ENCODE measurements at places on chromosomes 7 and 10. TPM values are rescaled to one million over a fixed set of nuclear protein-coding genes. Genes with fewer than 3 reads are reported as not detected.

DNA sequence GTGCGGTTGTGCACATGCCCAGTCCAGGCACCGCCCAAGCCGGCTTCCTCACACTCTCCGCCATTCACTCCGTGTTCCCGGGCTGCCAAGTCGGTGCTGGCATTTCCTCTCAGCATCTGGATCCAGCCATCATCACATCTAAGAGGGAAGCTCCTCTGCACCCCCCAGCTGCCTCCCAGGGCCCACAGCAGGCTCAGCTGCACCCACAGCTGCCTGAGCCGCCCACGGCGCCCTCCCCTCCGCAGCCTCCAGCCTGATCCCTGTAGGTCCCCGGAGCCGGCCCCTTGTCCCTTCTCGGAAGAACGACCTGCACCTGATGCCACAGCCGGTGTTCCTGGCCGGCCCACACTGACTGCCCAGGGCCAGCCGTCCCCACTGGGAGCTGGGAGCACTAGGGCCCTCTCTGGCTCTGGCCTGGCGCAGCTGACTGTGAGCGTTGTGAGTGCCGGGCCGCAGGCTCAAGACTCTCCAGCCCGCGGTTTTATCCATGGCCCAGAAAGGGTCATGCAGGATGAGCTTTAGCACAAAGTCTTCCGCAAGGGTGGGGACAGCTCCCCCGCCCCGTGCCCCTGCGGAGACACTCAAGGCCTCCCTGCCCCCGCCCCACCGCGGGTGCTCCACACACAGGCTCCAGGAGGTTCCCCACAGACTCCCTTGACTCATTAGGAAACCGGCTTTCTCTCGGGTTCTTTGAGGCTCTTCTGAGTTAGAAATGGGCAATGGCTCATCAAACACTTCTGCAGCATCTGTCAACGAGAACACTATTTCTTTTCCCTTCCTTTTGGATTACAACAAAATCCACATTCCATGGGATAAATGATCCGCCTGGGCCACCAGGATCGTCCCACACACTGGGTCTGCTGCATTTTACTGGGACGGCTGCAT, 31.2 kb downstream of the CFAP46 start:
- peak; percentile 52 for DNase-seq

- no peak for DNase-seq
Measured at GRCh38 chr7:86963599-86964230, 95.7 kb downstream of the ELAPOR2 start.

- no peak for DNase-seq
Measured at GRCh38 chr10:21807180-21807579, 196.3 kb downstream of the DNAJC1 start.

DNA sequence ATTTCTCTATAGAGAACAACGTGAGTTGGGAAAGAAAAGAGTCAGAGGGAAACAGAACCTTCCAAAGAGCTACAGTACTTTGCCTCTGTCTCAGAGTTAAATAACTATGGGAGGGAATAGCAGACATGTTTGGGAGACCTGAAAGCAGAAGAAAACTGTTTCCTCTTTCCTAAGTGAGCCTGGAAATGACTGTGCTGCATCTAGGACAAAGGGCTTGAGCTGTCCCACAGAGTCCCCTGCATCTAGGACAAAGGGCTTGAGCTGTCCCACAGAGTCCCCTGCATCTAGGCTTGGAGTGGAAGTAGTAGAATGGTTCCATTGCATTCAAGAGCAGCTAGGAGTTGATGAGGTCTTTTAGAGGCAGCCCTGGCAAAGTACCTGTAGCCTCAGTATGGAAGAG, 149.7 kb downstream of the DKK1 start:
- DNase-seq = no peak

Gene OR9A4
- total RNA-seq = 0.40 TPM

DNA sequence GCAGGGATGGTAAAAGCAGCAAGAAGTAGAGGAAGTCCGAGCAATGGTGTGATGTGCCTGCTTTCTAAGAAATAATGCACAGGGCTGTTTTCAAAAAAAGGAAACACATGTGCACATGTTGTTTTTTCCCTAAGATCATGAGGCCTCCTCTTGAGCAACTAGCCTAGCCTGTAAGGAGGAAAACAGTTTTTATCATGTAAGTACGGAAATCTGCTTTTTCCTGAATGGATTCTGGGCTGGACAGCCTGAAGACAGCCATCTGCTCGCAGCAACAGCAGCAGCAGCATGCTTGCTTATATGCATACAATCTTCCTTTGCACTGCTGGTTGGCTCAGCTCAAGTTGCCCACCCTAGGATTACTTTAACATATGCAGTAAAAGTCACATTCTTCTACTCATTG, 87.1 kb downstream of the HIBADH start:
- DNase-seq = no peak

Gene IKZF1
- total RNA-seq = 20.1 TPM

Gene URGCP
- 42.8 TPM for total RNA-seq

- no peak for DNase-seq
Measured at GRCh38 chr10:102408131-102408727, 10.4 kb downstream of the PSD start.

GRCh38 chr10:130606001-130606405, 469.8 kb downstream of the GLRX3 start:
- DNase-seq = no peak

Gene HECTD2
- total RNA-seq = 27.1 TPM

- no peak for DNase-seq
Measured at GRCh38 chr7:76509931-76510877, at the start of gene UPK3B. Gene UPK3B, plus strand, starts transcription at chr7:76510552. Its CDS starts 101 bp downstream, at chr7:76510653.

DNA sequence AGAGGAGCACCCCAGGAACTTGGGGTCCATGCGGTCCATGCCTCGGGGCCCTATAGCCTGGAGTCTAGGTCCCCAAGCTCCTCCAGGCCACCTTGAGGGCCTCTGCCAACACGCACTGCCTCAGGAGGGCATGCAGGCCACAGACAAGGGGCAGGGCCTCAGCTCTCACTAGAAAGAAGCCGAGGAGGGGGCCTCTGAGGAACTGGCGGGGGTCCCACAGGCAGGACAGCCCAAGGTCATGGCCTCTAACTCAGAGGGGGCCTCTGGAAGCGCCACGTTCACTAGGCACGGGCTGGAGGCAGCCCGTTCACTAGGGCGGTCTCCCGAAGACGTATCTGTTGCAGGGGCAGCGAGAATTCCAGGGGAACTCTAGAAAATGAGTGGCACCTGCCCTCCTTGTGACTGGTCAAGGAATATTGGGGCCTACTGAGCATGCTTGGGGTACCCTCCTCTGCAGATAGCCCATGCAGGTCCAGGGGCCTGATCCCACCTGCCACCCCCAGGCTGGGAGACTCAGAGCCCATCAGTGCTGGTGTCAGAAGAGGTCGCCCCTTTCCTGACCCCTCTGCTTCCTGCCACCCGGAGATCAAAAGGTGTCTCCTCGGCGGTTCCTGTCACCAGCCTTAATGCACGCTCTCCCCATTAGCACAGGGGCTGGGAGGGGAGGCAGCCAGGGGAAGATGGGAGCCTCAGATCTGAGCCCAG, 86.7 kb upstream of the RET start:
- no peak for DNase-seq

- DNase-seq = no peak
Measured at GRCh38 chr7:6460303-6460702, 12.5 kb upstream of the DAGLB start.

DNA sequence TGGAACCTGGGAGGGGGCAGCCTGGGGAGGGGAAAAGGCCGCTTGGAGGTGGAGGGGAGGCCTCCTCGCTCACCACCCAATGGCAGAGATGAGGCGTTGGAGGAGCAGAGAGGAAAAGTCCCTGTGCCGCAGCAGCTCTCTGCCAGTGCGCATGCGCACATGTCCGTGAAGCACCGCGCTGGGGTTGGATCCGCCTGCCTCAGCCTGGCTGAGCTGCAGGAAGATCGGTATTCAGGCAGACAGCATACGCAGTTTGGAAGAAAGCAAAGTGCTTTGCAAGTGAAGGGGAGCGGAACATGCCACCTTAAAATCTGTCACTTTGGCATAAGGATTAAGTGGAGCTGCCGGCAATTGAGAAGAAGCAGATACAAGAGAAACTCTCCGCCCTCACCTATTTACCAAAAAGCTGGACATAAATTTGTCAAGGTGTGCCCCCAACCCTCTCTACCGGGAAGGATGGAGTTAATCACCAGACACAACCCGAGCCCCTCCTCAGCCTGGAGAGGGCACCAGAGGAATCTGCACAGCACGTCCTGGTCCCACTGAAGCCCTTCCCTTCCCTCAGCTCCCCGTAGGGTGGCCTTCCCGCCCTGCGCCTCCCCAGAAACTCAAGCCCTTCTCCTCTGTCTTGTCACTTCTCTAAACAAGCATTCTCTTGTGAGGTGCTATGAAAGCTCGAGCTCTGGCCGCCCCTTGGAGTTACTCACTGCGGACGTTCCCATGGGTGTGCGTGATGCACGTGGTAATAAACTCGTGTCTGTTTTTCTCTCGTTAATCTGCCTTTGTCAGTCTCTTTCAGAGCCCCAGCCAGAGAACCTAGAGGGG, 32.2 kb upstream of the TMEM72 start:
- peak; percentile 94 for DNase-seq

Gene CBX3
- total RNA-seq = 77.4 TPM

DNA sequence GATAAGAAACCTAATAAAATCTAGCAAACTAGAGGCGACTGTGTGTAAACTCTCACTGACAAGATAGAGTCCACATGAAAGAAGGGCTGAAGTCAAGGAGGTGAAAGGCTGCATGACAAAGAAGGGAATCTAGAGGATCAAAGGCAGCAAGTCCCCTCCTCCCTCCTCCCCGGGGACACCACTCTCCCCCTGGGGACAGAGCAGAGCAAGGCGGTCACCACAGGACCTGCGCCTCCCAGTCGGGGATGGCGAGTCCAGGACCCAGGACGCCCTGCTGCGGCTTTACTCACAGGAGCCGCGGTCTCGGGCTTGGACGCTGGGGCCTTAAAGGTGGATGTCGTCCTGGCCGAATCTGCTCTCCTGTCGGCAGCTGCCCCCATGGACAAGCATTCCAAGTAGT, 22.4 kb downstream of the BRI3 start:
- DNase-seq = no peak

Gene PDE1C
- total RNA-seq = 23.3 TPM

DNA sequence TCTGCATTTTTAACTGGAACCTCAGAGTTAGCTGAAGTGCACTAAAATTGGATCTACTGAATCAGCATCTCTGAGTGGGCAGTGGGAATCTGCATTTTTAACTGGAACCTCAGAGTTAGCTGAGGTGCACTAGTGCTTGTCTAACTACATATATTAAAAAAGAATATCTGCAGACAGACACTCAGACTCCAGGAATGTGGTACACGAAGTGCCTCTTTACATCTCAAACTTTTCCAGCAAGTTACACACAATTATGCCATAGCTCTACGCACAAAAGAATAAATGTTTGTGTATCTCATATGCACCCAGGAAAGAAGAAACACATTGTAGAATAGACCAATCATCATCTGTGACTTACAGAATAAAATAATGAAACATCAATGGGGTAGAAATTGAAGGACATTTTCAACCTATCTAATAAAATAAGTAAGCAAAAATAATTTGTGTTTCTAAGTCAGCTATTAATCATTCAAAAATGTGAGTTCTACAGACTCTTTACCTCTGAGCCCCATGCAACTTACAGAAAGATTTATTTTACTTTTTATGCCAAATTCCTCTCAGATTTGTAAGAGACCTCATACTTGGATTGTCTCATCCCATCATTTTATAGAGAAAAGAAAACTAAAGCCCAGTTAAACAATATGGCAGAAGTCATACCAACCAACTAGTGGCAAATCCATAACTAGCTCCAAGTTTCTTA, 28.3 kb downstream of the PPP1R3A start:
- DNase-seq = no peak

Gene ASB13
- total RNA-seq = 18.9 TPM

DNA sequence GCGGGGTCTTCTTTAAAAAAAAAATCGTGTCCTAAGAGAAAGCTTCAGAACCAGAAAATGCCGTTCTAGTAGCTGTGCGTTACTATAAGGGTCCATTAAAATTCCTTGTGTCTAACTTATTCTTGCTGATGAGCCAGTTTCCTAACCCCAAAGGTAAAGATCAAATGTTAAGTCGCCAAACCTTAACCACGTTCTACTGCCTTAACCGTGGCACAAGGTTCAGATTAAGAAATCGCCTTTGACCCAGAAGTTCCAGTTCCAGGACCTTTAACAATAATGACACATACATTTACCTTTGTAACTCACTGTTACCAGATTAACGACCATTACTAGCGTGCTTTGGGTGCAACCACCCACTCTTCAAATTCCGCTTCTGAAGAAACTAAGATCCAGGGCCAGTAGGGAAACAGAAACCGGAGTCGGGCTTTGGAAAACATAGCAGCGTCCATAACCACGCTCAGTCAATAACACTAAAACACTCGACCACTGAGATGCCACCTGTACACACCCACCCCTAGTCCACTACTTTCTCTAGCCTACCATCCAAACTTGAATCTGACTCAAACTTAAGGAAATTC, 620 bp downstream of the BET1 start:
- DNase-seq = no peak

- no peak for DNase-seq
Measured at GRCh38 chr10:51325649-51326048, 251.4 kb downstream of the PRKG1 start.

Gene GPRIN2
- 2.0 TPM for total RNA-seq

- no peak for DNase-seq
Measured at GRCh38 chr10:63421591-63421990, 44.2 kb downstream of the JMJD1C start.

DNA sequence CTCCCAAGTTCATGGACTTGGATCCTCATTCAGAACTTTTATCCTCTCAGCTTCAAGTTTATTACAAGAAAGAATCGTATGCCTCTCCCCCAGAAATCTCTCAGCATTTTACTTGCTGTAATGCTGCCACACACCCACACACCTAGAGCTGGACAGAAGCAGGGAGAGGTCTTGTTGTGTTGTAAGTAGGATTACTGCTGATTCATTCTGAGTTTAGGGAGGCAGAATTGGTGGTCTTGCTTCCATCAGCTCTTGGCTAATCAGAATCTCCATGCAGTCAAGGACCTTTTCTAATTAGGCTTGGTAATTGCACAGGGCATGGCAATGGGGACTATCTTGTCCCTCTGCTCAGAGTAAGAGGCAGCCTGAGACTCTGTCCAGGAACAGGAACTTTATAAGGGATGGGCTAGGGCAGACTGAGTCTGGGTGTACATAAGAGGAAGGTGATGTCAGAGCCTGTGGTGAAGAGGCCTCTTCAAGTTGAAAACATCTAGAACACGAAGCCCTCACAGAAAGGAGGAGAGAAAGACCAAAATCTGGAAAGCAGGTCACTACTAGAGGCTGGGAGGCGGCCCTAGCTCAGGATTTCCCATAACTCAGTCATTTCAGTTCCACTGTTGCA, 7.0 kb upstream of the PTPRE start:
- DNase-seq = no peak

DNA sequence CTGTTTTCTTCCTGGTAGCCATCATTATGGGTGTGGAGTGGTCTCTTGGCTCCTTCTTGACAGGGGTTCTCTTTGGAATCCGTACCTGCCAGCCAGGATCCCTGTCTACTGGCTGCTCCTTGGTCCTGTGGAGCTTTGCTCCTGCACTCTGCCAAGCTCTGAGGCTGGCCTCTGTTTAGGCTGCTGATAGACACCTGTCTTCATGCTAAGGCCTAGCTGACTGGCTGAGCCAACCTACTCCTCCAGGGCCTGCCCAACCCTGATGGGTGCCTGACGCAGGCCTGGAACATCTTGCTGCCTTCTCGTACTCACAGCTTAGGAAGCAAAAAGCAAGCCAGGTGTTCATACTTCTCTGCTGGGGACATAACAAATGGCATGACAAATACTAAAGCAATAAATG, 333.6 kb upstream of the ZNF32 start:
- DNase-seq = no peak
